Stimulated activated CD4-positive, alpha-beta T cell treated with anti-CD3 and anti-CD28 coated beads, TNF-alpha, amount 100 ng/mL, for 24 hours (primary cell): ENCODE measurements at places on chromosomes 12 and 14.

DNA sequence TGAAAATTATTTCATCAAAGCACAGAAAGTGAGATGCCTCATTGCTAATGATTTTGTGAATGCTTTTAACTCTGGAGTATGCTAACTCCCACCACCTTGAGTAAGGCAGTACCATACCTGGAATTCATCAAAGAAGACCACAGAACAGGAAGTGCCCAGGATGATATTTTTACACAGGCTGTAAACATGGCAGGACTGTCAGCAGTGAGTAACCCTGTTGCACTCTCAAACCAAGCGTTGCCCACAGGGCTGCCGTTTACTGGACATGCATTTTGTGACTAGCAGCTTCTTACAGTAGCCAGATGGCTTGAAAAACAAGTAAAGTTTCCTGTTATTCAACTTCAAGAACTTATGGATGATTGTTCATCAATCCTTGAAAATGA, 42.4 kb downstream of the RALGAPA1 start:
- no peak for DNase-seq

DNA sequence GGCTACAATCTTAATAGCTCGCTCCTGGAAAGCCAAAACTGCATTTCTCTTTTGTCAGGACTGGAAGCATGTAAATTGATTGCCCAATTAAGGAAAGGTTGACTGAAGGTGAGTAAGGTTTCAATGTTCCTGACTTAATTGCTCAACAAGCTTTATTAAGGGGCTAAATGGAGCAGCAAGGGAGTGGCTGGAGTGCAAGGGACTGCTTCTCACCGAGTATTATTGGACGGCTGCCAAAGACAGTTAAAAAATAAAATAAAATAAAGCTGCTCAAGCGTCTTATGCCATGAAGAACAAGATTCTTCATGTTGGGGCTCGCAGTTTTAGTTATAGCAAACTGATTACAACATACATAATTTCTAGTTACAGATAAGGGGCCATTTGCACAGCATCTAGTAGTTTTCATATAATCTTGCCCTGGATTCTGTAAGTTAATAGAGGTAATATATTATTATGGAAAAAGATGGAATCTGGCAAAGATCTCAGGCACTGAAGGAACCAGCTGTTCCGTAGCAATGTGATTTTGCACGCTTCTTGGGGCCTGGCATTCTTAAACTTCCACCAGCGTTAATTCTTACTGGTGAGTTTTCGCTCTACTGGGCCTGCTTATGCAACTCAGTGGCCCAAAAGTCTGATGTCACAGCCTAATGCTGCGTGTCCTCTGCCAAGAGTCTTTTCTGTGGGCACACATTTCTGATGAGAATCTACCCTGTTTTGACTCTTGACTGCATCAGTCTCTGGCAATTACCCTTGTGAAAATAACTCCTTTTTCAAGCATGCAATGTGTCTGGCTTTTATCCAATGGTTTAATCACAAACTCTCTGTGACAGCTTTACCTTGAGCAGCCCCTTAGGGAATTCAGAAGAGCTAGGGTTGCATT, 108.5 kb downstream of the SLC38A1 start:
- no peak for DNase-seq

DNA sequence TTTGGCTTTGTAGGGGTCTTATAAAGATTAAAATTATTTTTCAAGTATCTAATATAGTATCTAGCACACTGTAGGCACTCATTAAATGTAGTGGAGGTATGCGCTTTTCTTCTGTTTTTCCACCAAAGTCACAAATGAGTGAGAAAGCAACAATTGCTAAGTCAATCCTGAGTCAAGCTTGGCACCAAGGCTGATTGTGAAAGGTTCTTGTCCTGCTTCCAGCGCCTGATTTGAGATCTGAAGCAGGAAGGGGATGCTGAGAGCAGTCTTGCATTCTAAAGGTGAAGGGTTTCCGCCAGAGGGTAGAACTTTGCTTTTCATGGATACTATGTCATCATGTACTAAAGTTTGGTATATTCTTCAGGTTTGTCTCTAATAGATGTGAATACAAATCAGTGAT, 64.9 kb upstream of the DAAM1 start:
- no peak for DNase-seq

DNA sequence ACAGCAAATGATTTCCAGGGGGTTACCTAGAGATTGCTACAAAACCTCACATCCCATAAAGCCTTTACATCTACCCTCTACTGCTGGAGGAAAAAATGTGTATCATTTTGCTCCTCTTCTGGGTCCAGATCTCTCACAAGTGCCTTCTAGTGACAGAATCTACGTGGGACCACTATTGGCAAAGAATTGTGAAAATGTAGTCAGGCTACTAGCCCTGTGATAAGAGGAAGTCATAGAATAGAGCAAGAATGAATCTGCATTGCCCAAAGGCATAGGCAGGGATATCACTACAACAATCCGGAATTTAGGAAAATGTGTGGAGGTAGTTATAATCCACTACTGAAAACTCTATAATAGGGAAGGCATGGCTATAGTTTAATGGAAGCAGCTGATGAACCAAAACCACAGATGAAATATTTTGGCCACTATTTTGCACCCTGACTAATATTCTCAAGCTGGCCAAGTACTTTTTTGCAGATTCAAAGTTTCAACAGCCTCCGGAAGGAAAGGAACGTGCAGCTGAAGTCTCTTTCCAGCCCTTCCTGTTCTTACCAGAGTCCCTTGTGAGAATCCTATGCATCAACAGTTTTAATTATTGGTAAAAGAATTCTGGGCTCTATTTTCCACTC, 176.8 kb downstream of the PHLDA1 start:
- no peak for DNase-seq

- DNase-seq, result no peak
These were observed 42.9 kb downstream of the IGF1 start for GRCh38 chr12:102437511-102437910.
